Left renal cortex interstitium (tissue), 4 donors: ENCODE measurements at places on chromosomes 11 and 22. TPM values are rescaled to one million over a fixed set of nuclear protein-coding genes. Genes with fewer than 3 reads are reported as not detected.

UBQLNL gene
- 0.61 TPM for polyA plus RNA-seq

PARVG gene
- 3.0 TPM for polyA plus RNA-seq

ART1 gene
- polyA plus RNA-seq, result not detected

ENTHD1 gene
- not detected for polyA plus RNA-seq

DNA sequence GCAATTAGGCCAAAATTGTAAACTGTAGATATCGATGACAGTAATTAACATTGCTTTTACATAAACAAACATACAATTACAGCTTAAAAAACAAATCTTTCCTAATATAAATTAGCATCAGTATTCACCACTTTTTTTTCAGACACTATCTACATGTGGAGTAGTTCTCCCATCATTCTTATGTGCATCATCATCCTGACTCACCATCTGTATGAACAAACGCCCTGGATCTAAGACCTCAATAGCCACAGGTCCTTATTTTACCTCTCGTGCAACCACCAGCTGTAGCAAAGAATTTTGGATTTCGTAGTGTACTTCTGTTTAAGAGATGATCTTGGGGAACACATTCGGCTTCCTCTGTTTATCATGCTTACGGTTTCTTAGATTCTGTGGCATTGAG, 551.9 kb upstream of the KIRREL3 start:
- no peak for DNase-seq

GRCh38 chr11:17753153-17753552, 18.6 kb downstream of the KCNC1 start:
- no peak for DNase-seq

- no peak for DNase-seq
These were observed 3.3 kb upstream of the LIN7C start for GRCh38 chr11:27509908-27510307.

DNA sequence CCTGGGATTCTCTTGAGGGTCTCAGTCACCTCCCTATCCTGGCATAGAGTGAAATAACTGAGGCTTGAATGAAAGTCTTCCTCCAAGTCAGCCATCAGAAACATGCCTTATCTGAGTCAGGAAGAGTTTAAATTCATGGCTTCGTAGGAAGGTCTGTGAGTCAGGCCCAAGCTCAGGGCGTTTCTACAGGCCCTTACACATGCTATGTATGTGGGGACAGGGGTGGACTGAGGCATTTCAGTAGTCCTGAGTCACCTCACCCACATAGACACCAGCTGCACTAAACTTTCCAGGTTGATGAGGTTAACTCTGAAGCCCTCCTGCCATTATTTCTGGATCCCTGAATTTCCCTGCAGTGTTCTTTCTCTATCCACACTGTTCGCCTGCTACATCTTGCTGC, 134.6 kb upstream of the RCN1 start:
- DNase-seq, result no peak
